ENCODE measurements at places on chromosomes 16 and 17.

GRCh38 chr16:2194166-2194834 is 2.1 kb downstream of the CASKIN1 start:
- no peak for DNase-seq

DNA sequence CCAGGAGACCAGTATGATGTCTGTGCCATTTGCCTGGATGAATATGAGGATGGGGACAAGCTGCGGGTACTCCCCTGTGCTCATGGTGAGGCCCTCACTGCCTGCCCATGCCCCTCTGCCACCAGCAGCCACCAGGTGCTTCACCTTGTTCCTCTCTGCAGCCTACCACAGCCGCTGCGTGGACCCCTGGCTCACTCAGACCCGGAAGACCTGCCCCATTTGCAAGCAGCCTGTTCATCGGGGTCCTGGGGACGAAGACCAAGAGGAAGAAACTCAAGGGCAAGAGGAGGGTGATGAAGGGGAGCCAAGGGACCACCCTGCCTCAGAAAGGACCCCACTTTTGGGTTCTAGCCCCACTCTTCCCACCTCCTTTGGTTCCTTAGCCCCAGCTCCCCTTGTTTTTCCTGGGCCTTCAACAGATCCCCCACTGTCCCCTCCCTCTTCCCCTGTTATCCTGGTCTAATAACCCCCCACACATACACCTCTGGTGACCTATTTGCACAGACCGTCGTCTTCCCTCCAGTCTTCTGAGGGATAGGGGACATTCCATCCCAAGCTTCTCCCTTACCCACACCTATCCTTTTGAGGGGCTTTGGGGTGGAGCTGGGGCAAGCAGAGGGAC is 3.7 kb downstream of the PFN1 start:
- peak; percentile 39 for DNase-seq

DNA sequence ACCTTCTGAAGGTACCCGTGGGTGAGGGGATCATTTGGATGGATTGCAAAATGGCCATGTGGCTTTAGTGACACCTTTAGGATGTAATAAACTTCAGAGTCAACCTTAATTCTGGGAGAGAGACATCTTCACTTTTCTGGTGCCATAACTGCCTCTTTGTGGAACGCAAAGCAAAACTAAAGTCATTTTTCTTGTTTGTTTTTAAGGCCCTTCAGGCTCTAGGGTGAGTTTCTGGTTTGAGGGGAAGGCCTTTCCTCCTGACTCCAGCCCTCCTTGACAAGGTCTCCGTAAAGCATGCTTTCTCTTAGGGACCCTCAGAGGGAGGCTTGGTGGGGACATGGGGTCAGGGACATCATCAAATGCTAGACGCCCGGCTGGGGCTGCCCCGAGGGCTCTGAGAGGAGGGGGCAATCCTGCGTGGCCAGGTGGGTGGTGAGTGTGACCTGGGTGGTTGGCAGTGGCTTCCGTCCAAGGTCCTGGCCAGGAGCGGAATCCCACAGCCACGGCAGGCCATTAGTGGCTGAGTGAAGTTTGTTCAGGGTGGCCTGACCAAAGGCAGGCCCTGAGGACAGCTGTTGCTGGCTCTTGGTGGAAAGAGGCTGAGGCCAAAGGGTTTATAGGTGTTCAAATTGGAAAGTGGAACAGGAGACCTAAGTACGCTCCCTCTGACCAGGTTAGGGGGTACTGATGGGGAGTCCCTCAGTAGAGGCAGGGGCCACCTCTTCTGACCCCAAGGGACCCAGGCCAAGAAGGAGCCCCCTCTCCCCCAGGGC is 112.2 kb downstream of the METRNL start:
- DNase-seq: no peak

DNA sequence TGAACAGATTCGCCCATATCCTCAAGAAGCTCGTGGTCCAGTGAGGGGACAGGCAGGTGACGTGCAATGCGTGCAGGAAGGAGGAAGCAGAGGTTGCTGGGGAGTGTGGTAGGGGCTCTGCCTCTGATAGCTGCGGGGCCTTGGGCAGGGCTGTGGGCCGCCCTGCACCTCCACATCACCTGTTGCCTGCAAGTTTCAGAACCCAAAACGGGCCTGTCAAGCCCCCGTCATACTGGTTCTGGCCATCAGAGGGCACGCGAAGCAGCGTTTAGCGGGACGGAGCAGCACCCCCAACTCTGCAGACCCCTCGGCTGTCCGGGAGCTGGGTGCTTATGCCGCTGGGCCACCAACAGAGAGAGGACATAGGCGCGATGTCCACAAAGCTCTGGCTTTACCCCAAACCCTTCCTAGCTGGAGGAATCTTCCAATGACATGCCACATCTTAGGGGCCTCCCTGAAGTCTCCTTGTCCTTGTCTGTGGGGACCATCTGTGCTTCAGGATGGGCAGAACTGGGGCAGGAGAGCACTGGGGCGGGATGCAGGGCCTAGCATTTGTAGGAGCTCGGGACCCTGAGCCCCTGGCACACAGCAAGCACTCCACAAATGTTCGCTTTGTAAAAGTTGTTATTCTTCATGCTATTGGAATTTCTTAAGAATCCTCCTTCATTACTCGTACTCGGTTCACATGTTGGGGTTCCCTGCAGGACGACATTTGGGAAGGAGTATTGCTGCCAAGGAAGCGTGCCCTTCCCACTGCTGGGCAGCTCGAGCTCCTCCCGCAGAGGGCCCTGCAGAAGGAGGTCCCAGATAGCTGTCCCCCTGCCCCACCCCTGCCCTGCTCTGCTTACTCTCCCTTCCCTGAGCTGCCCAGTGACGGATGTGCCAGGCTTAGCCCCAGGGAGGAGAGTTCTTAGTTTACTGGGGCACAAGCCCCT is 64.3 kb downstream of the CNGB1 start:
- DNase-seq: no peak

DNA sequence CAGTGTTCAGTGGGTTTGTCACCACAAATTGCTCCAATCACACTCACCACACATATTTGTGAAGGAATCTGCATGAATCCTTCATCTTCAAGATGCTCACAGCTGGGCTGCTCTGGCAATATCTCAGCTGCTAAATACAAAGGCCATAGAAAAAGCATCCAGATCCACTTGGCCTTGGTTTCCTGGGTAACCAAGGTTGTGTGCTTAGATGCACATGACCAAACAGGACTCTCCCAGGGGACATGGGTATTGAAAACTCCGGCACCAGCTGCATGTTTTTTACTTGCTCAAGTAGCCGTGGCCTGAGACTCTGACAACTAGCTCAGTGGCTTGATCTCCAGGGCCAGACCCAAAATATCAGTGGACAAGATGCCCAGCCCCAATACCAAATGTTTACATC is 131.3 kb downstream of the CBLN1 start:
- no peak for DNase-seq

DNA sequence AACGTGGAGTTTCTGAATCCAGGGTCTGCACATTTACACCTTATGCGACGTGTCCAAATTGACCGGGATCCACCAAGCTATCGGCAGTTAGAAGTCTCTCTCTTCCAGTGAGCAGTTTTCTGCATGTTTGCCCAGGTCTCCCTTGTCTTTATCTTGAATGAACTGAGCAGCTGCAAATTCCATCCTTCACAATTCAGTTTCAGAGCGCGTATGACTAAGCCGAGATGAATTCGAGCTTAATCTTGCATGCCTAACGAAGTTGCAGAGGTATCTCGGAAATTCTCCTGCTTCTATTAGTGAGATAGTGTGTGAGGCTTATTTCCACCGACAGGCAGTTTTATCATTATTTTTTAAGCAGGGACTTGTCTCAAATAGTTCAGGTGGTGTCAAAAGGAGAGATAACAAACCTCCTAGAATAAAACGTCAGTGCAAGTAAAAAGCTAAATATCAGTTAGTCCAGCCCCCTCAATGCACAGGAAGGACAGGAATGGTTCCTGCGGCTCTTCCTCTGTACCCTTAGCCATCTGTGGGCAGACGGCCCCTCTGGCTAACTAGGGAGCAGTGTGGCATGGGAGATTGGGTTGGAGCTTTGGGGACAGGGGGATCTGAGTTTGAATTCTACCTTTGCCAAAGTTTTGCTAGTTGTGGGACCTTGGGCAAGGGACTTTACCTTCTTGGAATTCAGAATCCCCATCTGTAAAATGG is 93.0 kb upstream of the GPR139 start:
- DNase-seq: no peak

DNA sequence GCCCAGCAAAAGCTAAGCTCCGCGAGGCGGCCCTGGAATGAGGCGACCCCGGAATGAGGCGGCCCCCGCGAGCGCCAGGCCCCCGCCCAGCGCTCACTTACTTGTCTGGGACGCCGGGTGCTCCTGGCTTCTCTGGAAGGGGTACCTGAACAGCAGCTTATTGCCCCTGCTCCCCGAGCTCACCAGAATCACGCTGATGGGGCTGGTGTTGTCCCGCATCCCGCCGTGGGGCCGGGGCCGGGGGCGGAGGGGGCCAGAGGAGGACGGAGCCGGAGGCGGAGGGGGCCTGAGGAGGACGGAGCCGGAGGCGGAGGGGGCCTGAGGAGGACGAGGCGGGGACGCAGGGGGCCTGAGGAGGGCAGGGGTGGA is 440 bp downstream of the NPRL3 start:
- peak; percentile 35 for DNase-seq

DNA sequence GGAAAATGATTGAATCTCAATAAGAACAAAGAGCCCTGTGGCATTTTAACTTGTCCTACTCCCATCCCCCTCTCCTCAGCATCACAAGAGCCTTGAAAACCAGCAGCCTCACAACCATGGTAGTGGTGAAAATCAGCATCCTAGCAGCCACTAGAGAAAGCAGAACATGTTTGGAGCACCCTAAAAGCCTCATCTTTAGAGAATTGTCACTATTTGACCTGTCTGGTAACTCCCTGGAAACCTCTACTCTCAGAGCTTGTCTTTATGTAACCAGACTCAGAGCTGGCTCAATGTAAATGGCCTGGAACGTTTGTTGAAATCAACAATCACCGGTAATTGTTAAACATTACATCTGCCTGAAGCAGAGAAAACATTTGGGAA is 70.8 kb downstream of the MMD start:
- no peak for DNase-seq

DNA sequence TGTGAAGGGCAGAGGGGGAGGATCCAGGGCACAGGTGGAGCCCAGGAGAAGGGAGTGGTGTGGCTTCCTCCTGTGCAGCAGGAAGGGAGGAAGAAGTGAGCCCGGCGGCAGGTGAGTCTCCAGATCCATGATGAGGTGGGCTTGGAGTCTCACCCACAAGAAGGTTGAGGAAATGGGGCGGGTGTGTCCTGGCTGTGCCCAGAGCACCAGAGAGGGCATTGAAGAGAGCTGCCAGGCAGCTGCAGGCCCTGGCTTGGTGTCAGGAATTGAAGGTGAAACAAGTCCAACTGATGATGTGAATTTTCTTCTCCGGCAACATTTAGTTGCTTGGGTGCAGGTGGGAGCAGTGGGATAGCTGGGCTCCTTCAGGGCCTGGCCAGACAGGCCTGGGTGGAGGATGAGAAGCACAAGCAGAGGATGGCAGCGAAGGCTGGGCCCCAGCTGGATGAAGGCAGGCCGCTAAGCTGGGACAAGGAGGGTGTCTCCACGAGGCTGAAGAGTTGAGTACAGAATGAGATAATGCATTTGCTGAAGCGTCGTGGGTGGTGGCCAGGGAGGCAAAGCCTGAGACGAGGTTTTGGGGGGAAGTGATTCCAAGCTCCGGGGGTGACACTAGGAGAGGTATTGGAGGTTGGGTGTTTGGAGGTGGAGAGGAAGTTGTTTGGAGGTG is 18.3 kb downstream of the NT5M start:
- no peak for DNase-seq

- no peak for DNase-seq
These were observed 128.2 kb downstream of the CLEC16A start for GRCh38 chr16:11072420-11073153.

DNA sequence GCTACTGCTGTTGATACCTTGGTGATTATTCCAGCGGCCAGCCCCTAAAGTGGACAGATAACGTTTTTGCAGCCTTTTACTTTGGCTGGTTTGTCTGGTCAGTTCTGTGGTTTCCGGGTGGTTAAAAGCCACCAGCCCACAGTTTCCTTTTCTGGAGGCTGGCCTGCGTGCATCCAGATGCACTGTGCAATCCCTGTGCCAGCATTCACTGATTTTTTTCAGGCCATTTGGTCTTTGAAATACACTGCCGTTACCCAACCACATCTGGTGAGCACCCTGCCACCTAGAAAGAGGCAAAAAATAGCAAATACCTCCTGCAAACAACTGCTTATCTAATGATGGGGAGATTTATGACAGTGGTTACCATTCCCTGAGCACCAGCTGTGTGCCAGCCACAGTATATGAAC is 797 bp downstream of the NUDT7 start:
- peak; percentile 3 for DNase-seq

- no peak for DNase-seq
These were observed 74.4 kb downstream of the WSB1 start for GRCh38 chr17:27368151-27368795.

DNA sequence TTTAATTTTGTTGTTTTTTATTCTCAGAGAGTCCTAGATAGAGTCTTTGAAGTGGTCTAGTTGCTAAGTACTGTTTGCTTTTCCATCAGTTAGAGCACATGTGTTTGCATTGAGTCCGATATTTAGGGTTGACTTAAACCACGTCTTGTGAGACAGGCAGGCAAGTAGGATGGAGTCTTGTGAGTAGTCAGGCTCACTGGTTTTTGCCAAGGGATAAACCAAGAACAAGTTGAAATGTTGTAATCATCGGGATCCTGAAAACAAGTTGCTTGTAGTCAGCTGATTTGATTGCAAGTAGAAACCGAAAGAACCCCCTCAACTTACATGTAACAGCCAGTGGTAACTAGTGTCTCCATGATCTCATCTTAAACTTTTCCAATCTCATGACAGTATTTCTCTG is 17.2 kb downstream of the ATP6V0A1 start:
- no peak for DNase-seq

DNA sequence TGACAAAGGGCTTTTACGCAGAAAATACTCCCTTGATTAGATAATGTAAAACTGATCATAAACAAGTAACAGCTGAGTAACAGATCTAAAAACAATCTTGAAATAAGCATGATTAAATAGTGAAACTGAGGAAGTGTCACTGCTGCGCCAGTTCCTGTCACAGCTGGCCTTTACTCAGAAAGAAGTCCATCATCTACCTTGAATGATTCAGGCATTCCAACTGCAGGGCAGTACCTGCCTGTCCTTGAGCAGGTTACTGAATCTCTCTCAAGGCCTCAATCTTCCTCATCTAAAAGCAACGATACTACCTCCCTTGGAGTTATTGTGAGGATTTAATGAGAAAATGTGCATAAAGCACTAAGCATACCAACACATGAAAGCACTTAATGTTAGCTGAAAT is 12.7 kb downstream of the PHLPP2 start:
- DNase-seq: no peak

DNA sequence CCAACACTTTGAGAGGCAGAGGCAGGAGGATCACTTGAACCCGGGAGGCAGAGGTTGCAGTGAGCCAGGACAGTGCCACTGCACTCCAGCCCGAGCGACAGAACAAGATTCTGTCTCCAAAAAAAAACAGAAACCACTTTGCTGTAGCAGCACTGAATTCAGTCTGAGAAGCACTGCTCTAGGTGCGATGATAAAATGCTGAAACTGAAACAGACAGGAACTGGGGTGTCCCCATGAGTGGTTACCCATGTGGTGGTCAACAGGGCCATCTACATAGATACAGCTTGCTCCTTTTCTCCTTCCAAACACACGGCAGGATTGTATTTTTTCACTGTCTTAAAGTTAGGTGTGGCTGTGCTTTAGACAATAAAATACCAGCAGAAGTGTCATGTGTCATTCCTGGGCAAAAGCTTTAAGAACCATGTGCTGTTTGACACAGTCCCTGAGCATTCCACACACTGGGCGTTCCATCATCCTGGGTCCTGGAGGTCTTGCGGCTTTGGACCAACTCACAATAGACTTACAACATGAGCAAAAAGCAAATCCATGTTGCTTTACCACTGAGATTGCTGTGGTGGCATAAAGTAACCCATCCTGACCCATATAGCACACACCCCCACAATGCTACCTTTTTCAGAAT is 11.5 kb downstream of the GAS7 start:
- DNase-seq: no peak

- no peak for DNase-seq
These were observed 24.8 kb downstream of the TMC7 start for GRCh38 chr16:19008245-19009169.

All from stimulated activated CD4-positive, alpha-beta T cell treated with anti-CD3 and anti-CD28 coated beads, Interleukin-12 subunit alpha, Interleukin-12 subunit beta, amount 100 ng/mL, for 4 hours (primary cell).